ENCODE measurements at places on chromosomes 2 and 18.

GRCh38 chr2:236749346-236749745, 179.7 kb downstream of the ACKR3 start:
- no peak for DNase-seq

DNA sequence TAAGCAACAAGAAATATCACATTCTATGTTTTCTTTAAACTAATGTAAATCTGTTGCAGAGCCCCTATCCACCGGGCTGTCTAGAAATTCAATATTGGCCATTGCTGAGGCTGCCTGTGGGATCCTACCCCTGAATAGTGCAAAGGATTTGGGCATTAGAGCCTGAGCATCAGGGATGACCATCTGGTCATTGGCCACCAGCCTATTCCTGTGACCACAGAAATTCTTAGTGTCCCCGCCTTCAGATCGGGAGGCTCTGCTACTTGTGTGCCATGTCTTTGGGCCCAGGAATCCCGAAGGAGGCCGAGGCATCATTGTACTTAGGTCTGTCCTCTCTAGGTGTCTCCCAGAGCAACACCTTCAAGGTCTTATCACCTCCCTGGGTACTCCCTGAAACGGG, 73.8 kb downstream of the HRH4 start:
- no peak for DNase-seq

- DNase-seq, result no peak
Measured at GRCh38 chr18:2536063-2536462, 35.2 kb downstream of the METTL4 start.

GRCh38 chr2:109647636-109648035, 33.5 kb downstream of the SOWAHC start:
- no peak for DNase-seq

GRCh38 chr2:221494556-221494955, 77.5 kb downstream of the EPHA4 start:
- DNase-seq, result no peak

GRCh38 chr2:240280621-240281020, 140.2 kb upstream of the OTOS start:
- no peak for DNase-seq

DNA sequence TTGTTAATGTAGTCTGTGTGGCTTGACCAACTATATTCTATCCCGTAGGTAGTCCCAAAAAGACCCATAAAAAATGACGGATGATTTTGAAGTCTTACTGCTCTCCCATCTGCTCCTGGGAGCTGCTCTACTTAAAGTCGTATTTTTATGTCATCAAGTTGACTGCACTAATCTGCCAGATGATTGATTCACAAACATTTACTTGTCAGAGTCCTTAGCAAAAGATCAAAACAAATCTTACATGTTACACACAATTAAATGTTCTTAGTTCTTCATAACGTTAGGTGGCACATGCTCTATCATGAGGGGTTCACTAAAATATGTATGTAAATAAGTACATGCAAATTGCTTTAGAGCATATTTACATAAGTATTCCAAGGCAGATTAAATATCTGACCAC, 498.3 kb upstream of the LRRTM4 start:
- DNase-seq, result no peak

DNA sequence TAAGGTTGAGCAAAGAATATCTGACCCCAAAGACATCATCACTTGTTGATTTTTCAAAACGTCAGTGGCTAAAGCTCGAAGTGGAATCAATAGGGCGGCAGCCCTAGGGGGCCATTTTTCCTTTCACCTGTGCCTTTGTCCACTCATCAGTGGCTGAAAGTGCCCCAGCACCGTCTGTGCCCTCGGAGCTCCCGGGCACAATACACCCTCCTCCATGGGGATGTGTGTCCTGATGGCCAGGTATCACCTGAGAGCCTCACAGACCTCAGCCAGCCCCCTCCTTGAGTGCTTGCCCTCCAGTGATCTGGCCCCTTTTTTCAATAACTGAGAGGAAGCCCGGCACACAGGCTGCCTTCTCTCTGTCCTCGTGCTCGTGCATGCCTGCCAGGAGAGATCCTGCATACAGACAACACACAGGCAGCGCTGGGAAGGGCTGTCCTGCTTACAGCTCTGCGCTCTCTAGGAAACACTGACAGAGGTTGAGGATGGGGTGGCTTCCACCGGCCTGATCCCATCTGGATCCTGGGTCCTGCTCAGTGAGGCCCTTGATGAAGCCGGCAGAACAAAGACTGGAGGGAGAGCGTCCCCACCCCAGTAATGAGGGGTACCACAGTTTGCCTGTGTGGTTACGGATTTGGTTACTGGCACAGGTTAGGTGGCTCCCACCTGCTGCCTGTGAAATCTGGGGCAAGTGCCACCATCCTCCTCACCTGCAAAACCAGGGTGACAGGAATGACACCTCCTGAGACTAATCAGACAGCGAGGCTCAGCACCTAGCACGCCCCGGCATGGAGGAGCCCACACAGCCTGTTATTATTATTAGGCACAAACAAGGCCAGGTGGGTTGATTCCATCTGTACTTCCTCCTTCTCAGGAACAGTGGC, 197.5 kb upstream of the RAB6C start:
- no peak for DNase-seq

DNA sequence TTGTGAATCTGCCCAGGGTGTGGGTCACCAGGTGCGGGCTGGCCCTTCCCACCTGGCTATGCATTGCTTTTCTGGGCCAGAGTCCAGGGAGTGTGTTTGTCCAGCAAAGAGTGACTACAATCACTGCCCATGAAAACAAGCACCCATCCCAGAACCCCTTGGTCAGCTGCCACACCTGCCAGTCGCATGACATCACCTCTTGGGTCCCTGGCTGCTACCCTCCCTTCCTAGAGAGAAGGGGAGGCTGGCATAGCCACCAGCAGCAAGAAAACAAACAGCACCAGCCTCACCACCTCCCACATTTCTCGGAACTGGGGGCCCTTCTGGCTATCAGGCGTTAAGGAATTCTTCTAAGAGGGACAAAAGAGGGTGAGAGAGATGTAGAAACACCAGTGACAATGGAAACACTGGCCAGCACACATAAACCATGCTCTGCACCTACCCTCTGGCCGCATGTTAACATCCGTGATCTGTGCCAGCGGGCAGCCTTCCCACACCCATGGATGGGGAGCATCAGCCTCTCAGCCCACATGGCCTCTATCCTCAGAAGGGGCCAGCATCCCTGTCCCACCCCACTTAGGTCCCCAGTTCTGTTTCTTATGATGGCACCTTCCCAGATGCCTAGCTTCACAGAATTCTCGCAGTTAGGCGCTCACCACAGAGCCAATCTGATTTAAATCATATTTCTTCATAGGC, 109.7 kb upstream of the GLI2 start:
- DNase-seq, result no peak

DNA sequence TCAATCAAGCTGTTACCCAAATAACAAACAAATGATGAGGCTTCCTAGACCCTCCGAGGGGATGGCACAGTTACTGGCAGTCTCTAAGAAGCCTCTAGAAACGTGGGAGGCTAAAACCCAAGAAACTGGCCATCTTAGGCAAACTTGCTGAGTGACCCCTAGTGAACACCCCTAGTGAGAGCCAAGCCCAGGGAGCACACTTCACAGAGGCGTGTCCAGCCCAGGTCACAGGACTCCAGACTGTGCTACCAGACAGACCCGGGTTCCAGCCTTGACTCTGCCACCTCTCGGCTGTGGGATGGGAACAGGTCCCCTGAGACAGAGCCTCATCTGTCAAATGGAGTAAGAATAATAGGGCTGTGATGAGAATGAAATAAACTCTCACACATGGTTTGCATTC, 83.5 kb upstream of the ASAP2 start:
- no peak for DNase-seq

DNA sequence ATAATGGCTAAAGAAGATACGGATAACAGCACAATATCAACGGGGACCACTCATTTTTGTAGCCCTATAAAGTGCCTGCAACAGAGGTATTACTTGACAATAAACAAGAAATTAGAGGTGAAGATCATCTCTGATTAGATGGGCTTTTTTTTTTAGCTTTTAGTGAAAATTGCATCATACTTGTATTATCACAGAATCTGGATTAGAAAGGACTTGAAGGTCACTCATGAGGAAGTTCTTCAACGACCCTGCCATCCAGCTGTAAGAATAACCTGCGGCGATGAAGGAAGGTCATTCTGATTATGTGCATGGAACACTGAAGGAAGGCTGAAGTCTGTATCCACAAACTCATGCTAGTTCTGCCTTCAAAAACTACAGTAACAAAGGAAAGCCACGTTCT, 40.5 kb downstream of the THOC1 start:
- DNase-seq, result no peak

- peak; percentile 94 for DNase-seq
Measured at GRCh38 chr2:64606479-64607363, 47.0 kb downstream of the SERTAD2 start.

DNA sequence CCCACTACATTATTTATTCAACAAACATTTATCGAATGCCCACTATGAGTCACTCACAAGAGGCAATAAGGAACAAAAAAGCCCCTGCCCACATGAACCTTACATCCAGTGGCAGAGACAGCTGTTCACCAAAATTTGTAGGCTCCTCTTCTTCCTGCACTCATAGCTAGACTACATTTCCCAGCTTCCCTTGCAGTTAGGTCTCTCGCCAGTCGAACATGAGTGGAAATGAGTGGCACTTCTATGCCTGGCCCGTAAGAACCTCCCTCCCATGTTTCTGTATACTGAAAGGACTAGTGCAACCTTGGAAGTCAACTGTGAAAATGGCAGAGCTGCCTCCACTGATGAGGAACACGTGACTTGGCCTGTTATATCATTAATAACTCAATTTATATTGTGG, 19.4 kb upstream of the NCOA1 start:
- no peak for DNase-seq

All from stimulated activated CD4-positive, alpha-beta T cell treated with anti-CD3 and anti-CD28 coated beads, Interleukin-1b, Interleukin-23, amount 100 ng/mL, for 48 hours (primary cell).